ENCODE measurements at places on chromosomes 13 and 19.

DNA sequence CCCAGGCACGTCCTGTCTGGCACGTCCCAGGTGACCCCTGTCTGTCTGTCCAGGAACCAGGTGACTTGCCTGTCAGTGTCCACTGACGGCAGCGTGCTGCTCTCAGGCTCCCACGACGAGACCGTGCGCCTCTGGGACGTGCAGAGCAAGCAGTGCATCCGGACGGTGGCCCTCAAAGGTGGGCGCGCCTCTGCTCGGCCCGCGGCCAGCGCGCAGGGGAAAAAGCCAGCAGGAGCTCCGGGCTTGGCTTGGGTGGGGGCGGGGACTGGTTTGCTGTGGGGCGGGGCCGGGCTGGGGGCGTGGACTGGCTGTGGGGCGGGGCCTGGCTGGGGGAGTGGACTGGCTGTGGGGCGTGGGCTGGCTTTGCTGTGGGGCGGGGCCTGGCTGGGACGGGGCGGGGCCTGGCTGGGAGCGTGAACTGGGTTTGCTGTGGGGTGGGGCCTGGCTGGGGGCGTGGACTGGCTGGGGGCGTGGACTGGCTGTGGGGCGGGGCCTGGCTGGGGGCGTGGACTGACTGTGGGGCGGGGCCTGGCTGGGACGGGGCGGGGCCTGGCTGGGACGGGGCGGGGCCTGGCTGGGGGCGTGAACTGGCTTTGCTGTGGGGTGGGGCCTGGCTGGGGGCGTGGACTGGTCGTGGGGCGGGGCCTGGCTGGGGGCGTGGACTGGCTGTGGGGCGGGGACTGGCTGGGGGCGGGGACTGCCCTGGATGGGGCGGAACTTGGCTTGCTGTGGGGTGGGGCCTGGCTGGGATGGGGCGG is 7.2 kb downstream of the WDR18 start:
- no peak for DNase-seq

- DNase-seq: no peak
Observed at GRCh38 chr13:50299546-50300249, 284.5 kb downstream of the KCNRG start.

- DNase-seq: no peak
Observed at GRCh38 chr13:30821421-30821820, 84.7 kb upstream of the MEDAG start.

- DNase-seq: no peak
Observed at GRCh38 chr13:98652721-98653462, 76.0 kb upstream of the STK24 start.

- DNase-seq: no peak
Observed at GRCh38 chr13:40528881-40529280, 137.6 kb downstream of the FOXO1 start.

Measured in HFF-Myc (cell line).